Heart right ventricle (tissue), 16 donors: ENCODE measurements at places on chromosomes 11 and 22. TPM values are rescaled to one million over a fixed set of nuclear protein-coding genes. Genes with fewer than 3 reads are reported as not detected.

- no peak for DNase-seq
Measured at GRCh38 chr22:45974498-45974897, 2.5 kb downstream of the WNT7B start.

- no peak for DNase-seq
Measured at GRCh38 chr22:50111056-50111455, 21.2 kb downstream of the MOV10L1 start.

DNA sequence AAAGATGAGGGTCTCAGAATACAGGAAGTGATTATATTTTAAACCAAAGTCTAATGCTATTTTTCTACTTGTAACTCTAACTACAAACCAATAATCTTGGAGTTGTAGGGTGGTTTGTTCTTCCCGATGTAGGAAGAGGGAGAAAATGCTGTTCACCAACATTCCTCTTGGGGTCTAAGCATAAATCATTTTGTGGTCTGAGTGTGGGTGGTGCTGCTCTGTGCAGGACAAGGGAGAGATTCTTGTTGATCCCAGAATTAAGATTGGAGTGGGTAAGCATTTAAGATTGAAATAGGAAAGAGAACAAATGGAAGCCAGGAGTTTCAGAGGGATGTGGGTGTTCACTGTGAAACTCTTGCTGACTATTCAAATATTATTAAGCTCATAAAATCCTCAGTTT, 38.6 kb upstream of the MMP13 start:
- DNase-seq, result no peak

FAM118A gene
- 11.8 TPM for total RNA-seq

DNA sequence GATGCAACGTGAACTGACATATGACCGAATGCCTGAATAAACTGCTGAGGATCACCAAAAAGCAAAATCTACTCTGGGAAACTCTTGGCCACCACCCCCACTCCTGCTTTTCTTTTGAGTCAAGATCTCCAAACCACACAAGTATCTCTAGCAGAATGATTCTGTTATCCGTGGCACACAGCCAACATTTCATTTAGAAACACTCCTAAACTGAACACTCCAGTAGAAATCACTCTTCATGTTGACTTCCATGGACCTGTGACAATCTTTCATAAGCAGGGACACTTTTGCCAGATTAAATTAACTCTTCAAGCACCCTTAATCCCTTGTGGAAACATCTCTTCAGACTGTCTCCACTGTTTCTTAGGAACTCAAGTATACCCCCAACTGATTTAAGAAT, 44.4 kb downstream of the VSIG10L2 start:
- DNase-seq, result peak; percentile 48

GRCh38 chr11:106986261-106986660, 32.0 kb downstream of the GUCY1A2 start:
- no peak for DNase-seq

- DNase-seq, result no peak
Measured at GRCh38 chr22:24414523-24414922, 12.9 kb upstream of the ADORA2A start.

DNA sequence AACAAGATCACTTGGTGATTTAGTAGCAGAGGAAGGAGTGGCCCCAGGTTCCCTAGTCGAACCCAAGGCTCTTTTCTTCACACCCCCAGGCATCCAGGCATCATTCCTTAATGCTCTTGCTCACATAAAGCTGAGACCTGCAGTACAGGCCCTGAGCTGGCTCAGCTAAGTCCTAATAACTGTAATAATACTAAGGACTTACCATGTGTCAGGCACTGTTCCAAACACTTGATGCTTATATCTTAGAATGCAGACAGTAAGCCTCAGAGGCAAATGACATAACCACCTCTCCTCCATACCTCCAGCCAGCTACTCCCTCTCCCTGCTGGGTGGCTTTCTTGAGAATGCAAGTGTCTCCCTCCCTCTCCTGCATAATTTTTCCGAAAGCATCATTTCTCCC, 33.2 kb downstream of the ANKK1 start:
- DNase-seq, result no peak

TEX12 gene
- not detected for total RNA-seq
